ENCODE measurements at places on chromosomes 1 and 21. TPM values are rescaled to one million over a fixed set of nuclear protein-coding genes. Genes with fewer than 3 reads are reported as not detected.

GRCh38 chr1:207892764-207893163 lies 18.2 kb downstream of the CD34 start:
- no peak overlapping the region for H3K4me3 ChIP-seq
- no peaks in the 10 kb centered on the region for H3K27me3 ChIP-seq
- H3K4me1 ChIP-seq = peaks cover 9% of the 10 kb centered on the region

- no peak overlapping the region for H3K4me3 ChIP-seq
- DNase-seq = no peak
- no peak overlapping the region for H3K27ac ChIP-seq
These were observed 137.3 kb downstream of the PGBD5 start for GRCh38 chr1:230288641-230289349.

DNA sequence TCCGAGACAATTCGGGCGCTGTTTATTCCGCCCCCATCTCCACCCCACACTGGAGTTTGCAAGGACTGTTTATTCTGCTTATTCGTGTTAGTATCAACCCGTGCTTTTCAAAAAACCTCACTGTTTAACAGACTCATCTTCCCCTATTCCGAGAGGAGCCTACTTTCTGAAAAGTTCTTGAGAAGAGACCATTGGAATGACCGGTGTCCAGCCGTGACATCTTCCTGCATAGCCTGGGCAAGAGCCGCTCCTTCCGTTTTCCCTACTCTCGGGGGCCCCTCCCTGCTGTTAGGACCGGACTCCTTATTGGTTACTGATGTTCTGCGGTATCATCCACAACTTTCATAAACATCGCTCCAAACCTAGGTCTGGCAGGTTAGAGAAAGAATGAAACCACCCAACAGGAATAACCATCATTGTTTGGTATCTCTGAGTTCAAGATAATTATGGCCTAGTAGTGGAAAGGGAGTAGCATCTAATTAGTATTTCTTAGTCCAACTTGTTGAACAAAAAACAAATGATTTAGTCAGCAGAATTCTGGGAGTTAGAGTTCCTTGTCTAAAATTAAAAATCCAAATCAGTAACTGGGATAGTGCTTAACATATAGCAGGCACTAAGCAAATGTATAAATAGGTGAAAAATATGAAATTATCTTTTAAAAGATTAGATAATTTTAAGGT lies 837 bp downstream of the STXBP3 start:
- peaks cover 2% of the 10 kb centered on the region for H3K36me3 ChIP-seq
- H3K4me3 ChIP-seq = peak overlapping the region; percentile 95
- peak overlapping the region; percentile 62 for H3K27ac ChIP-seq
- H3K27me3 ChIP-seq = no peaks in the 10 kb centered on the region

The UQCRHL gene
- 11.2 TPM for total RNA-seq

The FOXO6 gene
- 5.4 TPM for total RNA-seq

DNA sequence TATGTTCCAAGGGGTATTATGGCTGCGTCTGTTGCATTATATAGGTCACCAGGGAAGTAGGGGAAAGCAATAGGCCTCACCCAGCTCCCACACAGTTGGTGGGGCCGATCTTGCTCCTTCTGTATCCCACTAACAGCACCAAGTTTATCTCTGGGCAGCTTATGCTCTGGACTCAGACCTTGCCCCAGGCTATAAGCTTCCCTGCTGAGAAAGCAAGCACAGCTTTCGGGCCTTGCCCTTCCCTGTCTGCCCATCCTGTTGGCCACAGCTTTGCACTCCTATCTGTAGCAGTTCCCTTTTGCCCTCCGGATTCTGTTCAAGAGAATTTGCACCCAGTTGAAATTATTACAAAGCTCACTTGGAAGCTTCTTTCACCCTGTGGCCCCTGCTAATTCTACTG lies 12.9 kb downstream of the KCNE1 start:
- H3K27me3 ChIP-seq = no peaks in the 10 kb centered on the region
- DNase-seq = no peak
- no peaks in the 10 kb centered on the region for H3K4me1 ChIP-seq

The APOBEC4 gene
- total RNA-seq = not detected

The E2F2 gene
- total RNA-seq = 8.3 TPM

The FAM3B gene
- total RNA-seq = not detected

- no peaks in the 10 kb centered on the region for H3K36me3 ChIP-seq
- H3K4me3 ChIP-seq = no peak overlapping the region
- no peak overlapping the region for H3K27ac ChIP-seq
- DNase-seq = no peak
- H3K4me1 ChIP-seq = peaks cover 19% of the 10 kb centered on the region
- H3K27me3 ChIP-seq = no peaks in the 10 kb centered on the region
These were observed 79.0 kb downstream of the ST3GAL3 start for GRCh38 chr1:43786201-43786958.

DNA sequence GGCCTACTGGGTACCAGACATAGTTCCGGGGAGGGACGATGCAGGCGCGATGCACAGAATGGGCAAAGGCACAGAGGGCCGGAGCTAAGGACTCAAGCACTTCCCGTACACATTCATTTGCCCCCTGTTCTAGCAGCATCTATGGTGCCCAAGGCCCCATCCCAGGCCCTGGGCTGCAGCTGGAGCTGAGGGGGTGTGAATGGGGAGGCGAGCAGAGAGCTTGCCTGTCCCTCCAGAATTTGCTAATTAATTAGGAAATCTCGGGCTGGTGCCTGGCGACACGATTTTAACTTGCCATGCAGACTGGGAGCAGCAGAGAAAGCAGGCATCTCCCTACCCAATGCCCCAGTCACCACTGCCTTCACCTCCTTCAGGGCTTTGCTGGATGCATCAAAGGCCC lies 35.9 kb downstream of the EPHA2 start:
- peaks cover 41% of the 10 kb centered on the region for H3K4me1 ChIP-seq
- DNase-seq = peak; percentile 6
- H3K4me3 ChIP-seq = no peak overlapping the region

DNA sequence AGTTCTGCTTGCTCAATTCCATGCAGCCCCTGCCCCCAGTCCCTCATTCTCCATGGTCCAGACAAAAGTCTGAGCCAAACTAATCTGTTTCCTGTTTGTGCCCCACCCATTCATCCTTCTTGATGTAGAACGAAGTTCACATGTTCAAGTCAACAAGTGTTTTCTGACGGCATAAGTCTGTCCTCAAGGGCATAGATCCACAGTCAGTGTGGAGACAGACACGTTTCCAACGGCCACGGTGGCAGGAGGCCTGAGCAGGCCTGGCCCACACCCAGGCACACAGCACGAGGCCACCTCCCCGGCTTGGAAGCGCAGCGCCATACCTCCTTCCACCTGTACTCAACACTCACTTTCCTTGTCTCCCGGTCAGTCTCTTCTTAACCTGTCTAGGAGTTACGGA lies 16.1 kb downstream of the ADORA1 start:
- H3K27ac ChIP-seq = no peak overlapping the region
- H3K27me3 ChIP-seq = peaks cover 17% of the 10 kb centered on the region
- H3K4me3 ChIP-seq = no peak overlapping the region
- no peaks in the 10 kb centered on the region for H3K4me1 ChIP-seq

DNA sequence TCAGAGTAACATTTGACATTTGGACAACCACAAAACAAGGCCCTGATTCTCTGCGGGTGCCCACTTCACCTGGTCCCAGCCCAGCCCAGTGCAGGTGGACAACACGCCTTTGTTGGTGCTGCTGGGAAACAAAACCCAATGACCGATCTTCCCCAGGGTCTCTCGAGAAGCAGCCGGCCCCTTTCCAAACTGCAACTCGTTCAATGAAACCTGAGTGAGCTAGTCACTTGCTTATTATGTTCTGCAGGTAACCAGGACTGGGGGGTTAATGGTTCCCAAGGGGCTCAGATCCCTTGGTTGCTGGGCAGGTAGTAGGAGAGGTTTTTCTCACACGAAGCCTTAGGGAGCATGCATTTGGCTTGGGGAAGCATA lies 42.9 kb downstream of the ABCG1 start:
- H3K4me1 ChIP-seq = peaks cover 14% of the 10 kb centered on the region
- H3K36me3 ChIP-seq = no peaks in the 10 kb centered on the region
- DNase-seq = no peak
- no peaks in the 10 kb centered on the region for H3K27me3 ChIP-seq

DNA sequence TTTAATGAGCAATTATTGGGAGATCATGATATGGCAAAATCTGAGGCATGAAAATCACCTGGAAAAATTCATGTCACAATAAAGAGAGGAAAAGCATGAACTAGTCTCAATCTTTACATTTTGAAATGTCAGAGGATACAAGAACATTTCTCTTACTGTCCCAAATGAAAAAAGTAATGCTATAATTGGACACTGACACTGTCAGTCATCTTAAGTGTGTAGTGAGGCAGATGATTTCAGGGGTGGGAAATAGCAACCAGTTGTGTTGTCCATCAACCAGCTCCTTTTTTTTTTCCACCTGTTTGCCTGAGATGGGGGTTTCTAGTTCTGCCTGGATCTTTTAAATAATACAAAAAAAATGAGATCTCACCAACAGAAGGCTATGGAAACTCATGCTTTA lies 646.2 kb downstream of the KCNT2 start:
- no peaks in the 10 kb centered on the region for H3K4me1 ChIP-seq
- no peaks in the 10 kb centered on the region for H3K27me3 ChIP-seq
- DNase-seq = no peak
- H3K36me3 ChIP-seq = no peaks in the 10 kb centered on the region
- no peak overlapping the region for H3K27ac ChIP-seq

DNA sequence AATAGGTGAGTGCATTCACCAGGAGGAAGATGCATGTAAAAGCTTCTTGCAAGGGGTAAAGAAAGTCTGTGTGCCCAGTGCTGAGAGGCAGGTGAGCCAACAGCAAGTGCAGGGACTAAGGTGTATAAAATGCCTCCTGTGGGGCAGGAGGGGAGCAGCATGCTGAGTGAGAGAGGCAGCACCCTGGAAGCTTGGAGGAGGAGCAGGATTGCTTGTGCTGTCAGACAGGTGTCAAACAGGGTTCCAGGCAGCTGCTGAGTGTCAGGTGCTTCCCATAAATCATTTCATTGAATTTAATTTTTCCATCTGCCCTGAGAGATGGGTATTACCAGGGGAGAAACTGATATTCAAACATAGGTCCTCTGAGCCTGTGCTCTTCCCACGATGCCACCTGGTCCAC lies 13.9 kb downstream of the BSND start:
- no peak overlapping the region for H3K27ac ChIP-seq
- peaks cover 6% of the 10 kb centered on the region for H3K4me1 ChIP-seq
- no peak overlapping the region for H3K4me3 ChIP-seq
- no peak for DNase-seq
- no peaks in the 10 kb centered on the region for H3K27me3 ChIP-seq

The ORC1 gene
- 28.9 TPM for total RNA-seq

The RIIAD1 gene
- total RNA-seq = not detected

- H3K27ac ChIP-seq = no peak overlapping the region
- H3K27me3 ChIP-seq = peaks cover 11% of the 10 kb centered on the region
- no peaks in the 10 kb centered on the region for H3K36me3 ChIP-seq
- no peaks in the 10 kb centered on the region for H3K4me1 ChIP-seq
- no peak overlapping the region for H3K4me3 ChIP-seq
These were observed 24.7 kb downstream of the NPHS2 start for GRCh38 chr1:179550746-179551682.

- peaks cover 69% of the 10 kb centered on the region for H3K4me1 ChIP-seq
- H3K36me3 ChIP-seq = no peaks in the 10 kb centered on the region
- no peaks in the 10 kb centered on the region for H3K27me3 ChIP-seq
- H3K4me3 ChIP-seq = peak overlapping the region; percentile 98
- no peak for DNase-seq
These were observed 2.0 kb downstream of the PTPRF start for GRCh38 chr1:43532716-43533115.
